ENCODE measurements at places on chromosomes 6 and 20. TPM values are rescaled to one million over a fixed set of nuclear protein-coding genes. Genes with fewer than 3 reads are reported as not detected.

THBD gene
- 7.2 TPM for total RNA-seq

RAET1G gene
- not detected for total RNA-seq

FOXP4 gene
- total RNA-seq, result 3.9 TPM

TINAG gene
- total RNA-seq, result not detected

LAMP5 gene
- 7.8 TPM for total RNA-seq

PAK5 gene
- not detected for total RNA-seq
